SIG-M5 (cell line): ENCODE measurements at places on chromosomes 4 and X.

GRCh38 chr4:38129460-38130227, 169.4 kb downstream of the PTTG2 start:
- no peak for DNase-seq

DNA sequence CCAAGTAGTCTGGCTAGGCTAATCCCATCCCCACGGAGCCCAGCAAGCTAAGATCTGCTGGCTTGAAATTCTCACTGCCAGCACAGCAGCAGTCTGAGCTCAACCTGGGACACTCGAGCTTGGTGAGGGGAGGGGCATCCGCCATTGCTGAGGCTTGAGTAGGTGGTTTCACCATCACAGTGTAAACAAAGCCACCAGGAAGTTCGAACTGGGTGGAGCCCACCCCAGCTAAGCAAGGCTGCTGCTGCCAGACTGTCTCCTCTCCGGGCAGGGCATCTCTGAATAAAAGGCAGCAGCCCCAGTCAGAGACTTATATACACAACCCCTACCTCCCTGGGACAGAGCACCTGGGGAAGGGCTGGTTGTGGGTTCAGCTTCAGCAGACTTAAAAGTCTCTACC, 639.6 kb downstream of the IQCM start:
- DNase-seq: no peak

- no peak for DNase-seq
Observed at GRCh38 chr4:152106781-152107321, 346.0 kb upstream of the GATB start.

DNA sequence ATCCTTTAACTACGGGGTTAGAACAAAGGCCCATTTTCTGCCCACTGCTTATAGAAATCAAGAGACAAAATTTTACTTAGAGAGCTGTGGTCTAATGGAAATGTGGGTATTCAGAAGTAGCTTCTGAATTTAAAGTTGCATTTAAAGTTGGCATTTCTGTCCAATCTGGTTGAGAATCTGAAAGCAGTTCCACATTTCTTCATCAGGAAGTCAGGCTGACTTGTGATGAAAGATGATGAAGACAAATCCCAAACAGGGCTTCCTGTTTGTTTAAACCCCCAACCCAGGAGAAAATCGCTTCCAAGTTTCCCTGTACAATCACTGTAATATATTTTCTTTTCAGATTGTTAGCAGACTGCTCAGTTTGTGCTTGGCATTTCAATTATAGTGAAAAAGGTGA, 345.3 kb downstream of the SPRY1 start:
- no peak for DNase-seq

DNA sequence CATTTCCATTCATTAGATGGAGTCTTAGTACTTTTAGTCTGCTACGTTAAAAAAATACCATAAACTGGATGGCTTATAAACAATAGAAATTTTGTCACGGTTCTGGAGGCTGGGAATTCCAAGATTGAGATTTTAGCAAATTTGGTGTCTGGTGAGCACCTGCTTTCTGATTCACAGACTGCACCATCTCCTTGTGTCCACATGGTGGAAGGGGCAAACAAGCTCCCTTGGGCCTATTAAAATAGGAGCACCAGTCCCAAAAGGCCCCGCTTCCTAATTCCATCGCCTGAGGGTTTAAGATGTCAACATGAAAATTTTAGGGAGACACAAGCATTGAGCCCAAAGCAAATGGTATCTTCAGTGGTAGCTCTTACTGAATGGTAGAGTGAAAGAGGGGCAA, 120.5 kb upstream of the MAP9 start:
- DNase-seq: no peak

GRCh38 chr4:85018983-85019382, 52.5 kb upstream of the WDFY3 start:
- no peak for DNase-seq

GRCh38 chr4:95263391-95263790, 285.4 kb downstream of the UNC5C start:
- no peak for DNase-seq

DNA sequence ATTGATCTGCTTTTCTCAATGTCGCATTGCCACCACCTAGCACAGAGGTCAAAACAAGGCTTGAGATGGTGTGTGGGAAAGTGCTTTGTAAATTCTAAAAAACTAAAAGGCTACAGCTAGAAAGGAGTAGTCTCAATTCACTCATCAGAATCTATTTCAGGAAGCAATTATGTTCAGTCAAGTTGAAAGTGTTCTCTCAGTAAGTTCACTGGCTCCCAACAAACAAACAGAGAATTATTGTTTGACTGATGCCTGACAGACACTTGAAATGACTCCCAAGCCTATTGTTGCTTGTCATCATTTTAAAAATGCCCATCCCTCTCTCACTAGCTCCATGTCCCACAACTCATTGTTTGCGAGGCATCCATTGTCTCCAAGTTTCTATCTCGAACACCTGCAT, 419.6 kb upstream of the CPEB2 start:
- DNase-seq: no peak

GRCh38 chr4:93182722-93183121, 645.8 kb upstream of the ATOH1 start:
- DNase-seq: no peak

GRCh38 chr4:99008051-99008450, 12.5 kb downstream of the METAP1 start:
- DNase-seq: no peak

DNA sequence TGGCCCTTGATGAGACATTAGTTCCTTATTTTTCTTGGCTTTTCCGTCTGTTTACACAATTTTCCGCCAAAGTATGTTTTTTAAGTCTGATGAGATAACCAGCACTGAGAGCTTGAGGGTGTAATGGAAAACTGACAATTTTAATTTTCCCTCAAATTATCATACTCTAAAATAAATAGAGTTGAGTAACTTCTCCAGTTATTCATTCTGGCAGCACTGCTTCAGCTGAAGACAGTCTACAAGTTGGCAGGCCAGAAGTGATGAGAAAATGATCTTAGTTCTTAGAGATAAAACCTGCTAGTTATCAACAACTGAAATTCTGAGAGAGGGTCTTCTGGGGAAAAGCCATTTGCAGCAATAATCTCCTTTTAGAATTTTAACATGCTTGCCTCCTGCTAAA, 241.6 kb upstream of the TET2 start:
- no peak for DNase-seq

- no peak for DNase-seq
Observed at GRCh38 chr4:4868040-4868757, 8.7 kb downstream of the MSX1 start.

DNA sequence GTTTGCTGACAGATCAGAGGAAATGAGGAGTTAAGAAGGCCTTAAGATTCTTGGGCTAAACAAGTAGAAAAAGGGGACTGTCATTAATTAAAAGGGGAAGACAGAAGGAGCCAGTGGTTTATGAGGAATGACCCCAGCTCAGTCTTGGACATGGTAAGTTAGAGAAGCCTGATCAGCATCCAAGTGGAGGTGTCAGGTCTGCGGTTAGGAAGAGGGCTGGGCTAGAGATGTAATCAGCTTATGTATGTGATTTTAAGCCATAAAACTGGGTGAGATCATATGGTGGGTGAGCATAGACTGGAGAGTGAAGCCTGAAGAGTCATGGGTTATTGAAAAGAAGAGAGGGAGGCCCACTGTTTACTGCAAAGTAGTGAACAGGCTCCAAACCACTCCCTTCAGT, 246.1 kb downstream of the NR3C2 start:
- no peak for DNase-seq

DNA sequence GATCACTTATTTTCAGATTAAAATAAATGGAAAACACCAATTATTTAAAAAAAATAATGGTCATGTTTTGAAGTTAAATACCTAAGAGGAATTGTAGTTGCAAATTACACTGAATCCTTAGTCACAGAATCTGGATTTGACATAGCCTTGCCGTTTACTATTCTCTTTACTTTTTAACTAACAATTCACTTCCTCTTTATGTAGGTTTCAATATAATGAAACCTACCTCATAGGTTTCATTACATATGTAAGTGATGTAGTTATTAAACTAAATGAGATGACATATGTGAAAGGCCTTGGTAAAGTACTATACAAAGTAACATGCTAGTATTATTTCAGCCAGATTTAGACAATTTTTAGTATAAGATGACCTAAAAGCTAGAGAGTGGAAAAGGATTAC, 6.5 kb downstream of the SPP1 start:
- DNase-seq: no peak

DNA sequence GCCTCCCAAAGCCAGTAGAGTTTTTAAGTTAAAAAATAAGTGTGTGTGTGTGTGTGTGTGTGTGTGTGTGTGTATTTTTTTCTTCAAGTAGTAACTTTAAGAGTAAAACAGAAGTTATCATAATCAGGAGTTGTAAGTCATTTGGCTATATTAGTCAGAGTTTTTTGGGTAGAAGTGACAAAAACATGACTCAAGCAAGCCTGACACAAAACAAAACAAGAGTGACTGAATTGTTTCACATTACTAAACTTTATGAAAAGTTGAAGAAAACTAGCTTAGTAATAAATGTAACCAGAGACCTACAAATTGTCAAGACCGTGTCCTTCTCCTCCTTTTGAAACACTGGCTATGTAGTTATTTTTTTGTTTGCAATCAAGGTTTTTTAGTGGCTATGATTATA, 738.0 kb upstream of the PITX2 start:
- DNase-seq: no peak
